Kidney capillary endothelial cell (primary cell): ENCODE measurements at places on chromosomes 7 and 10.

DNA sequence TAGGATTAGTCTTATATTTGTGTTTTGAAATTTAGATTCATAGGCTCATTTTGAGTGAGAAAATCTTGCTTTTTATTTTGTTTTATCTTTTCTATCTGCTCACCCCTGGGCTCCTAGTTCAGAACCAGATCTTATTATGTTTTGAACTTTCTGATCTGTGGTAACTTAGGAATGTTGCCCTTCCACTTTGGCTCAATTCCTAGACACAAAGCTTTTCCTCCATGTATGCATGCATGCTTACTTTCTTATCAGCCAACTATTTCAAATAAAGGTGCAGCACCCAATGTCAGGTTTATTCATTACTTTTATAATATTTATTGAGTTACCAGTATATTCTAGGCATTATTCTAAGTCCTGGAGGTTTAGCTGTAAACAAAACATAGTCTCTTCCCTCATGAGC, 374.8 kb upstream of the KIAA1217 start:
- no peak for DNase-seq

GRCh38 chr10:110134917-110135316, 72.5 kb upstream of the MXI1 start:
- DNase-seq, result no peak

DNA sequence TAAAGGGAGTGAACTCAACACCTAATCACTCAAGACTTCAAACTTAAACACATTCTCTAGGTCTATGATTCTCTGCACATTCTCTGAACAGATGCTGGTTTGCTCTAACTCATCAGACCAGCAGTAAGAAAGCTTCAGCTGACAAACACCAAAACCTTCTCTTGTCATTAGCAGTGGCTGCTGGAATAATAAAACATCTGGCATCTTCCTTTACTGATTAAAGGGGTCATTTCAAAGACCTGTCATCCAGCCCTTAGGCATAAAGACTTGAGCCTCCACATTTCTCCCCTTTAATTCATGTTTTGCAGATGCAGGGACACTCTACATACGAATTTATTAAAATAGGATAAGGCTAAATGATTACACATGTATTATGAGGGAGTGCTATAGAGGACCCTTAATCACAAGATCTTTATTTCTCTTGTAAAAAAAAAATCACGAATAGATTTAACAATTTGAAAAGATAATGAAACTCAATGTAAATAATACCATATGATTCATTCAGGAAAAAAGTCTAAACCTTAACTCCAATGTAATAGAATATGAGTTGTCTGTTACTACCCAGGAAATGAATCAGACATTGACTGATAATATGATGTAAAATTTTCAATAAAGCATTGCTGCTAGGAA, 152.4 kb upstream of the GNAI1 start:
- DNase-seq, result peak; percentile 30

DNA sequence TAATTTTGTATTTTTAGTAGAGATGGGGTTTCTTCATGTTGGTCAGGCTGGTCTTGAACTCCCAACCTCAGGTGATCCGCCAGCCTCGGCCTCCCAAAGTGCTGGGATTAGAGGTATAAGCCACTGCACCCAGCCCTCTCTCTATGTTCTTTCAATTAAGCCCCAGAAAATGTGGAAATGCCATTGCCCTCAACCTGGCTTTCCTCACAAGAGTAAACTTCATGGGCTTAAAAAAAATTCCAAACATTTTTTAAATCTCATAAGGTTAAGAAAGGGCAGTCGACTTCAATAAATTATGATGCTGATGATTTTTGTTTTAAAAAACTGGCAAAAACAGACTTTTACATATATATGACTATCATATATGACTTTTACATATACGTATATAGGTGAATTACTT, 107.6 kb downstream of the TES start:
- no peak for DNase-seq

DNA sequence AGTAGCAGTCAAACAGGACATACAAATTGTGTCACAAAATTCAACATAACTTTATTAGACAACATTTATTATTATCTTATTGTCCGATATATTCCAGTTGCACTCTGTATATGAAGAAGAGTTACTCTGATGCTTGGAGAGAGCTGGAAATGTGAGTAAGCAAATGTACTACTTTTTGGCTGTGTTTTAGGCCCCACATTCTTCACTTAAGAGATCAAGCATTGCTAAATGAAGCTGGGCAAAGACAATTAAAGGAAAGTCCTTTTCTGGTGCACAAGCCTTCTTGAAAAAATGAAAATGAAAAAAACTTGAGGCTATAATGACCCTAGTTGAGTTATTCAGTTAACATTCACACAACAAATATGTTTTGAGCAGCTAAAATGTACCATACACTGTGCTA, 26.1 kb downstream of the MYPN start:
- no peak for DNase-seq

DNA sequence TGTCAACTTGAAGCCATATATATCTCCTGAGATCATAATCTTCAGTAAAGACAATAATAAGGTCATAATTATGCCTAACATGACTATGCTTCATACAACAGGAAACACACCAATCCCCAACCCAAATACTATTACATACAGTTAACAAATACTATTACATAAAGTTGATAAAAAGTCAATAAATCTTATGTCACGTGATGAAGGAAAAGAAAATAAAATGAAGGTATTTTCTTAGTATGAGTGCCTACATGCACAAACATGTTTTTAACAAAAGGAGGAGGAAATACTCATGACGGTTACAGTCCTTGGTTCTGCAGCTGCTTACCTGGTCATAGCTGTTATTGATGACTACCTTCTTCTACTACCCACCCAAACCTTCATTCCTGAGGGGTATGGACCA, 810.7 kb downstream of the PHTF2 start:
- no peak for DNase-seq

DNA sequence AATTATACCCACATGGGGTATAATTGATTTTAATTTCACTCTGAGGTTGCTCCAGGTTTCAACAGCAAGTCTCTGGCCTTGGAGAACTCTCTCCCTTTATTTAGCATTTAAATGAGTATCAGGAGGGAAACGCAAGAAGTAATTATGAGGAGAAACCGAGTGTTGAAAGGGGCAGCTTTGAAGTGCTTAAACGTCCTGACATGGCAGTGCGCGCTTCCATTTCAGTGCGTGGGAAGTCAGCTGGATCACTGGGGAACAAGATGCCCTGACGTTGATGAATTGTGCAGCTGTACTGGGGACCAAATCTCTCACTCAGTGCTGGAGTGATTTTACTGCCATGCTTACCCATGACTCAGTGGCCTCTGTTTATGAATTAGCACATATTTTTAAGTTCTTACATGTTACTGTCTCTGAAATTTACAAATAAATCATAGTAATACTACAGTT, 106.0 kb upstream of the PRR15 start:
- no peak for DNase-seq

DNA sequence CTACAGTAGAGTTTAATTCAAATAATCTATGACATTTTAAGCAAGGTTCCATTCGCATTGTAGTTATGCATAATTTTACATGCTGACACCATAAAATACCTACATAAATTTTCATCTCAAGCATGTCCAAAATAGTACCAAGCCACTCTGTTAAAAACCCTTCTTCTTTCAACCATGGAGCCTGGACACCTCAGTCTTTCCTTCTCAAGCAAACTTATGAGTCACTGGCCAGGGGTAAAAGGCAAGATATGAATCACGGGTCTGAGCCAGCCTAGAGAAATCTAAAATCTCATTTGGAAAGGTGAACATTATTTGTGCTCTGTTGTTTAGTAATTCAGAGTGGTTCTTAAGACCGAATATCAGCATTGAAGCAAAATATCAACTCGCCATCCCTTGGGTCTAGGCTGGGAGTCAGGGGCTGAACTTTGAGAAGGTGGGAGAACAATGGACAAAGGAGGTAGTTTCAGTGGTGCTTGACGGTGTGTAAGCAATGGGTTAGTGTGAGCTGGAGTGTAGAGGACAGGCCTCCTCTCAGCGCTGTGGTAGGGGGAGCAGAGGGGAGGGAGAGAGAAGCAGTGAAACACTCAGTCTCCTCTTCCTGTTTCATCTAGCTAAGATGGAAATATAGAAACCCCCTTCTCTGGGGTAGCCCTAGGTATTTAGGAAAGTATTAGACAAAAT, 19.1 kb upstream of the GPAM start:
- no peak for DNase-seq

- no peak for DNase-seq
Observed at GRCh38 chr10:86413046-86413728, 46.6 kb upstream of the GRID1 start.

- DNase-seq, result no peak
Observed at GRCh38 chr10:8661886-8662285, 607.4 kb downstream of the GATA3 start.

DNA sequence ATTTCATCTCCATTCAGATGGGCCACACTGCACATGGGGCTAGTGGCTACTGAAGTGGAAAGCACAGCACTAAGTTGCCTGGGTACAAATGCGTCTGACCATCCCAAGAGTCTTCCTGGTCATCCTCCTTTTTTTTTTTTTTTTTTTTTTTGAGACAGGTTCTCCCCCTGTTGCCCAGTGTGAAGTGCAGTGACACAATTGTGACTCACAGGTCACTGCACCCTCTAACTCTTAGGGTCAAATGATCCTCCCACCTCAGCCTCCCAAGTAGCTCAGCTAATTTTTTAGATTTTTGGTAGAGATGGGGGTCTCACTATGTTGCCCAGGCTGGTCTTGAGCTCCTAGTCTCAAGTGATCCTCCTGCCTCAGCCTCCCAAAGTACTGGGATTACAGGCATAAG, 3.4 kb upstream of the TRRAP start:
- no peak for DNase-seq

- no peak for DNase-seq
Observed at GRCh38 chr7:44220046-44220357, 19.2 kb downstream of the YKT6 start.

- no peak for DNase-seq
Observed at GRCh38 chr7:259751-260405, 30.1 kb upstream of the FOXL3 start.

DNA sequence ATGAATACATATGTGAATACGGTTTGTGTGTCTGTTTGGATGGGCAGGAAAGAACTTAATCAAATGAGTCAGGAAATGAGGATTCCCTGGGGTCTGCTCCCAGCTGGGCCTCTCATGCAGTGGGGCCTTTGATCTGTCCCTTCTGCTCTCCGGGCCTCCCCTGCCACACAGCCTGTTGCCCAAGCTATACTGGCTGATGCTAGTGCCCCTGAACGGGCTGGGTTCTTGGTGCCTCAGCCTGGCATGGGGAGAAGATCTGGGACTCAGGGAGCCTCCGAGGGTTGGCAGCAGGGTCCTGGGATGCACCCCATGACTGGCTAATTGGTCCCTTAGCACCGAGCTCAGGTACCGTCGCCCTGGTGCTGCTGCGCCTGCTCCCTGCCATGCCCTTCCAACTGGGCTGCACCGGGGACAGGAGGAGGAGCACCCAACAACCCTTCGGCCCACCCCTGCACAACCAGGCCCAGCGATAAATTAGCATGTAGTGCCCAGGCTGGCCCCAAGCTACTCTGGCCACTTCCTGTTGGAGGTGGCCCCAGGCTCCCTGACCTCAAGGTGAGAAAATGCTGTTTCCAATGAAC, 59.9 kb upstream of the DUSP5 start:
- DNase-seq, result no peak

GRCh38 chr10:10788761-10789160, 228.9 kb upstream of the CELF2 start:
- DNase-seq, result no peak

DNA sequence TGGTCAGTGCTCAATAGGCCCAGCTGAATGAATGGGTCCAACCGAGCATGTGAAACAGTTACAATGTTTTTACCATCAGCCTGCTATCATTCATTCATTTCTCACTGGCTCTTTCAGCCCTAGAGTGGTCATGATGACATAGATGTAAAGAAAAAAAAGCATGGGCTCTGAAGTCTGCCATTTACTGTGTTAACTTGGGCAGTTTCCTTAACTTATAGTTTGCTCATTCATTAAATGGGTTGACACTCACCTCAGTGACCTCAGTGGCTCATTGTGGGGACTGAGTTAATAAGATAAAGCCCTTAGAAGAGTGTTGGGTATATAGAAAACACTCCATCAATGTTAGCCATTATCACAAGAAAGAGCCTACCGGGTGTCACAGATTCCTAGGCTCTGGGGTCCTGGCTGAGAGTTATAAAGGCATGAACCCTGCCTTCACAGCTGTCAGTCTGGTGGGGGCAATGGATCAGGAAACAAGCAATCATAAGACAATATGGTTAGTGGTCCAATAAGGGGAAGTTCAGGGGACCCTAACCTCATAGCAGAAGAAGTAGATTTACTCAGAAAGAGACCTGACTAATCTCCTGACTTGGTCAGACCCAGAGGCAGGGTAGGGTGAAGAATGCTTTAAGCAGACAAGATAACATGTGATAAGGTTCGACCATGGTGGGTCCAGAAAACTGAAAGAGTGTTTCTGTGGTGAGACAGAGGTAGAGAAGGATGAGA, 29.7 kb upstream of the GPAM start:
- no peak for DNase-seq

GRCh38 chr10:43863859-43864591, 215.3 kb upstream of the ZNF32 start:
- peak; percentile 97 for DNase-seq

- no peak for DNase-seq
Observed at GRCh38 chr7:150668472-150668911, 17.0 kb upstream of the GIMAP2 start.

- DNase-seq, result peak; percentile 18
Observed at GRCh38 chr7:66921918-66922486, 977 bp downstream of the TMEM248 start.
